MV-4-11 (cell line): ENCODE measurements at places on chromosomes 2 and 18.
A peak's percentile ranks its signal among the peaks of the same experiment; 100 is the strongest.

- DNase-seq: no peak
Measured at GRCh38 chr2:44112096-44112495, 56.6 kb upstream of the PPM1B start.

DNA sequence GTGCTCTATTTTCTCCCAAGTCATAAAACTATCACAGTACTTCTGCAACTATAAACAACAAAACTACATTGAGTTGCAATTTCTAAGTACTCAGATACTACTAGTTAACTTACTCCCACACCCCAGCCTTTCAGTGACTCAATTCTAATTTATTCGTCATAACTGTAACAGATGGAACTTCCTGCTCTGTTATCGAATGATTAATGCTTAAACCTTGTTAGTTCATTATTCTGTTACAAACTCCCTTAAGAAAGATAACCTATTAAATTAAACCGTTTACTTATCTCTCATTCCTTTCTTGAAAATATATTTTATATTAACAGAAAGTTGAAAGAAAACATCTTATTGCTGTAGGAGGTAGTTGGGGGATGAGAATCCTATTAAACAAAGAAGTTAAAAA, 17.0 kb downstream of the TNFAIP6 start:
- no peak for DNase-seq

DNA sequence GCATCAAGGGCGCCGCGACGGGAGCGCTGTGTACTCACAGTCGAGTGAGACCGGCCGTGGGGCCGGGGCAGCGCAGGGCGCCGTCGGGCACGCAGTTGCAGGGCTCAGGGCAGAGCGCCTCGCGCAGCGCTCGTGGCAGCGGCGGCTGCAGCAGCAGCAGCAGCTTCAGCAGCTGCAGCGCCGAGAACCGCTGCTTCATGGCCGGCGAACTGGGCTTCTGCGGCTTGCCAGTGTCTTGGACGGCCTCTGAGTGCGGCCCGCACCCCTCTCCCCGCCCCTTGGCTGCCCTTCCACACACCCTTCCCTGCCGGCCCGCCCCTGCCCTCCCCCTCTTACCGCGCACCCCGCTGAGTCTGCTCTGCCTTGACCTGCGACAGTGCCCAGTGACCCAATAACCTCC, at the start of gene LHCGR:
Gene LHCGR (minus strand): TSS at position 252 of the 400 bp plus-strand sequence. CDS start 53 bp downstream, at position 199.
- DNase-seq: no peak

DNA sequence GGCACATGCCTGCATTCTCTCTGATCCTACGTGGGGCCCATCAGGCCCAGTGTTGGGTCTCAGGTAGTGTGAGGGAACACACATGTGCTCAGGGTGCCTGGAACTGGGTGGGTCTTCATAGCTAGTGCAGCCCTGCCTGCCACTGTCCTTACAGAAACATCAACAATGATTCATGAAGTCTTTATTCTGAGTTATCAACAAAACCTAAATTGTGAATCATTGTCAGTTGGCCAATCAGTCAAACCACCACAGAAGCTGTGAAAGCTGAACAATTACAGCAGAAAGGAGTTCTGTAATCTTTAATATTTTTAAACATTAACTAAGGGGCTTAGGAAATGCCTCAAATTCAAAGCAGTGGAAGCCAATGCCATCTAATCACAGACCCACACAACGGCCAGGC, 82.8 kb upstream of the ZNF521 start:
- no peak for DNase-seq

DNA sequence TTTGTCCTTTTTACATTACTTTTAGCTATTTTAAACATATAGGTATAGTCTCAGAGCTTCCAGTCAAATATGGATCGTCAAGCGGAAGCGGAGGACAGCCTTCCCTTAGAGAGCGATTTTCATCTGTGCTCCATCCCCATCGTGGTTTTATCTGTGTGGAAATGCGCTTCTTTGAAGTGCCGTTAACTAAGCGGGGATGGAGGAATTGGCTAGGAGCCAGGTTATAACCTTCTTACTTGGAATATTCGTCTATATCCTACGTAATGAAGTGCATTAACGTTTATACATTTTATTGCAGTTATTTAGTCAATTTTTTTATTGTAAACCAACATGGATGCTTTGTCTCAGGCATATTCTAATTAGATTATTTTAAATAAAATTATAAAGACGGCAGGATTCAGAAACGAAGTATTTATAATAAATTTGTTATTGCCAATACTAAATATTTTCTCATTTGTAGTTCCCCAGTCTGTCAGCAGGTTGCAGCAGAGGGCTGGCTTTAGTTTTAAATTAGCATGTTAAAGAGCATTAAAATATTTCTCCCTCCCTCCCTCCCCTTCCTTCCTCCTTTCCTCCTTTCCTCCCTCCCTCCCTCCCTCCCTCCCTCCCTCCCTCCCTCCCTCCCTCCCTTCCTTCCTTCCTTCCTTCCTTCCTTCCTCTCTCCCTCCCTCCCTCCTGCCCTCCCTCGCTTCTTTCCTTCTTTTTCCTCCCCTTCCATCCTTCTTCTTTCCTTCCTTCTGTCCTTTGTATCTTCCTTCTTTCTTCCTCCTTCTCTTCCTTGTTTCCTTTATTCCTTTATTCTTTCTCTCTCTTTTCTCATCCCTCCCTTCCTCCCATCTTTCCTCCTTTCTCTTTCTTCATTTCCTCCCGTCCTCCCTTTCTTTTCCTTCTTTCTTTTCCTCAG, 80.6 kb upstream of the DOCK10 start:
- DNase-seq: peak; percentile 13

DNA sequence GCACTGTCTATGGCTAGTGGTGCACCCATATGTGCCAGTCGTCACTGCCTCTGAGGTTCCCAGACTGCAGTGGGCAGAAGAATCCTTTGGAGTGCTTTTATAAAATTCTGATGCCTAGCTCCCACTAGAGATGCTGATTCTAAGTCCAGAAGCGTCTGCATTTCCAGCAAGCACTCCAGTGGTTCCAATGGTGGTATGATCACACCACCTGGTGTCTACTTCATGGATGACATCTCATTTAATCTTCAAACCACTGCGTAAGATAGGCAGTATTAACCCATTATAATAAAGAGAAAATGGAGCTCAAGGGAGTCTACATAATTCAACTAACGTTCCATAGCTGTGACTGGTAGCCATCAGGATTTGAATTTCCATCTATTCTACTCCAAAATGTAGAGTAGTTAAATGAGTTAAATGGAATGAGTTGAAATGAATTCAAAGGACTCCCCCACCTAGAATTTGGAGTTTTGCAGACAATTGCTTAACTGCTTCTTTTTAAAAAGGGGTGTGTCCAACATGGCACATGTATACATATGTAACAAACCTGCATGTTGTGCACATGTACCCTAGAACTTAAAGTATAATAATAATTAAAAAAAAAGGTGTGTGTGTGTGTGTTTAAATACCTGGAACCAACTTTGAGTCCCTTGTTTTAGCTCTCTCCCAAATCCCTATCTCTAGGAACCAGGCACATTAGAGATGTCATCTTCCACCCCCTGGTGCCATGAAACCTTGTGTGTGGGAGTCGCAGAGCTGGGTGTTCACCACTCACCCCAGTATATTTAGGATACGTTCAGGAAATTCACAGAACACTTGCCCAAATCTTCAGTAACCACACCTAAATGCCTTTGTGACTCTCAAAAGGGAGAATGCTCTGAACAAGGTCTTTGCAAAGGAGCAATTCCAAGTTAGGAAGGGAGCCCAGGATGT, 14.1 kb downstream of the LAMA3 start:
- peak; percentile 41 for DNase-seq

GRCh38 chr2:88932686-88933085, 241.2 kb downstream of the RPIA start:
- no peak for DNase-seq

- DNase-seq: no peak
Measured at GRCh38 chr2:180240774-180241173, 233.7 kb upstream of the CWC22 start.

DNA sequence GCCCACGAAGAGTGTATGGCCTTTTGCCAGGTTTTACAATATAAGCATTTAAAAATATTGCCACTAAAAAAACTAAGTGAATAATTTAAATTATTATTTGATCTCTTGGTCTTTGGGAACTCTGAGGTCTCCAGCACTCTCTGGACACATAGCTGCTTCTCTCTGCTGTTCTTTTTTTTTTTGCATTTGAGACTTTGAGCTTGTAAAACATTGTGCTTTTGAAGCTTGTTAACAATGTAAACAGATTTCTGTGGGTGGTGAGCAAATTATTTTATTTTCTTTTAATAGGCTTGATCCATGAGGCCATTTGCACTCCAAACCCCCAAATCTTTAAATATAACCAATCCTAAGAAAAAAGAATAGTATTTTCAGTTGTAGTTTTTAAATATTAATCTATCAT, 42.0 kb downstream of the DCAF17 start:
- no peak for DNase-seq

DNA sequence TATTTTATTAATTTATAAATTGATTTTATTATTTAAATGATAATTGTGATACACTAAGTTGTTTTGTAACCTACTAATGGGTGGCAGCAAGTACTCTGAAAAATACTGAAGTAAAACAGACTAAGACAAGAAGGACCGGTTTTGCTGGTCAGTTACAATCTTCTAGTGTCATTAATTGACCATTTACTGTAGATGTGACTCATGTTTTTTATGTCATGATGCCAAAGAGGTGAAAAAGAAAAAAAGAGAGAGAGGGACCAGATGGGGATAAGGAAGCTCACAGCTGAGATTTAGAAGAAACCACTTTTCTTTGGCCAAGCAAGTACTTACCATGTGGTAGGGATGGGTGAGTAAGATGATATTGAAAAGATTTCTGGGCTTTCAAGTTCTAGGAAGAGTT, 955.8 kb upstream of the LRRTM1 start:
- DNase-seq: no peak

- peak; percentile 96 for DNase-seq
Measured at GRCh38 chr2:174492963-174493431, 6.2 kb upstream of the GPR155 start.

DNA sequence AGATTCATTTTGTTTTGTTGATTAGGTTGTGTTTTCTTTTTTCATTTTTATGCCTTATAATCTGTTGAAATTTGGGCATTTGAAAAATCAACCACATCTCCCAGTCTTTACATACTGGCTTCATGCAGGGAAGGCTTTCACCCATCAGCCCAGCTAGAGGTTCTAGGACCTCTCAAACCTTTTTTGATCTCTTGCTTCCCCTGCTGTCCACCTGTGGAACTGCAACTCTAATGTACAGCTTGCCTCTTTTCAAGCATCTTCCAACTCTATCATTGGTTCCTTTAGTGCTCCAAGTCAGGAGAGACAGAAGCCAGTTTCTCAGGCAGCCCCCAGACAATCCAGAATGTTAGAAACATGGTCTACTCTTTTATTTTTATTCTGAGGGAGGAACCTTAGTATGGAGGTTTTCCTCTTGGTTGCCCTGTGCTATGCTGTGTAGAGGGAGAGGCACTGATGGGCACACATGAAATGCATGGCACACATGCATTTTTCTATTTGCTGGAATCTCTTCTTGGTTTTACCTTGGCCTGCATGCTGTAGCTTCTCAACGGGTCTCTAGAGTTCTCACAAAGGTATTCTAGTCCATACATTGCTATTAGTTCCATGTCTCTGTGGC, 107.2 kb upstream of the L3MBTL4 start:
- DNase-seq: peak; percentile 6

- DNase-seq: no peak
Measured at GRCh38 chr18:74512321-74513053, 16.3 kb downstream of the CNDP2 start.

DNA sequence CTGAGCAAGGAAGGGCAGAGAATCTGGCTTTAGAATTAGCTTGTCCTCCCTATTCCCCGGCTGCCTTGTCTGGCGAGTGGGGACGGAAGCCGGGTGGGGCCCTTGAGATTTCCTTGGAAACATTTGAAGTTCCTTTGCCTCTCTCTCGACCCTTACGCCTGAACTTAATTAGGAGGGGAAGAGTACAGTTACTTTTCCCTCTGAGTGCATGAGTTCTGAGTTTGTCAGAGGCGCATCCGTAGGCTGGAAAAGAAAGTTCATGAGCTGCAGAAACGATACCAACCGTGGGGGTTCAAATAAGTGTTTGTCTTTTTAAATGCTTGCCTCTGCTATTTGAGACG, 468 bp downstream of the PIKFYVE start:
- DNase-seq: no peak

DNA sequence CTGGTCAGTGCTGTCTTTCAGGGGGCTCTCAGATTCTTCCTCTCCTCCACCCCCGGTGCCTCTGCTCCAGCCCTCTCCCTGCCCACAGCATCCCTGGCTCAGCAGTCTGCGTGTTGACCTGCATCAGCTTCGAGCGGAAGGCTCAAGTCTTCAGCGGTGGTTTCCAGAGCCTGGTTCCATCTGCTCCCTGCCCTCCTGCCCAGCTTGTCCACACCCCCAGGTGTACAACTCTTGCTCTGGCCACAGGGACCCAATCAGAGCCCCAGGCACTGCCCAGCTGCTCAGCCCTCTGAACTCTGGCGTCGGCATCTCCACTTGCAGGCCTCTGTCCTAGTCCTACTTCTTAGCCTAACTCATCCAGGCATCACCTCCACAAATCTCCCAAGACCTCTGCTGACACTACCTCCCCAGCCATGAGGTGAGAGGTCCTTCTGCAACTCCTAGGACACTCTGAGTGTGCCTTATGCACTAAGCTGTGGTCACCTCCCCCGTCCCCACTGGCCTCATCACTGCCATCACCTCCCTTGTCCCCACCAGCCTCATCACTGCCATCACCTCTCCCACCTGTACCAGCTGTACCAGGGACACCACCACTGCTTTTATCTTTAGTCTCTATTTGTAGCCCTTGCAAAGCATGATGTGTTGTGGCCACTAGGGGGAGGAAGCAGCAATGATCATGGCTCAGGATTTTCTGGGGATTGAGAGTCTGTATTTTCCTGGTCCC, 60.9 kb downstream of the EDAR start:
- no peak for DNase-seq
